CD4-positive, alpha-beta T cell treated with Interleukin-15 for 1 hour (primary cell): ENCODE measurements at places on chromosomes 13 and 19.
A peak's percentile ranks its signal among the peaks of the same experiment; 100 is the strongest.

GRCh38 chr19:29785955-29786589 lies 25.7 kb upstream of the CCNE1 start:
- no peak for DNase-seq

- DNase-seq = no peak
Measured at GRCh38 chr13:31328549-31329235, 128.9 kb downstream of the B3GLCT start.

GRCh38 chr19:47674548-47674947 lies 38.7 kb upstream of the EHD2 start:
- DNase-seq = no peak

GRCh38 chr19:50331221-50331993 lies 2.2 kb upstream of the KCNC3 start:
- DNase-seq = peak; percentile 35

- no peak for DNase-seq
Measured at GRCh38 chr13:45337395-45337794, 3.6 kb downstream of the TPT1 start.

DNA sequence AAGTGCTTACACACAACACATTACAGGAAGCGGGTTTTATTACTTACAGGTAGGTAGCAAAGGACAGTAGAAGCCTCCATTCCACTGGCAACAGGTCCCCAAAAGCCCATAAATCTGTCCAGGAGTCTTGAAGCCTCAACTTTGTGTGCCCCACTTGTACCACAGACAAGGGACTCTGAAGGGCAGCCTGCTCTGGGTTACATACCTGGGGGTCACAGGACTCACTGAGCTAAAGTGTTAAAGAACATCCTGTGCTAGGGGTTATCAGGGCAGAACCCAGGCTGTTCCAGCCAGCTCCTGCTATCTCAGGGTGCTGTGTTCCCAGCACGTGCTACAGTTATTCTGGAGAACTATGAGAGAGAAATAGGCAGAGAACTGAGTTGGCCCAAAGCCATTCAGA lies 230.9 kb upstream of the SLC10A2 start:
- no peak for DNase-seq

- DNase-seq = no peak
Measured at GRCh38 chr13:99639126-99639525, 137.9 kb downstream of the TM9SF2 start.

DNA sequence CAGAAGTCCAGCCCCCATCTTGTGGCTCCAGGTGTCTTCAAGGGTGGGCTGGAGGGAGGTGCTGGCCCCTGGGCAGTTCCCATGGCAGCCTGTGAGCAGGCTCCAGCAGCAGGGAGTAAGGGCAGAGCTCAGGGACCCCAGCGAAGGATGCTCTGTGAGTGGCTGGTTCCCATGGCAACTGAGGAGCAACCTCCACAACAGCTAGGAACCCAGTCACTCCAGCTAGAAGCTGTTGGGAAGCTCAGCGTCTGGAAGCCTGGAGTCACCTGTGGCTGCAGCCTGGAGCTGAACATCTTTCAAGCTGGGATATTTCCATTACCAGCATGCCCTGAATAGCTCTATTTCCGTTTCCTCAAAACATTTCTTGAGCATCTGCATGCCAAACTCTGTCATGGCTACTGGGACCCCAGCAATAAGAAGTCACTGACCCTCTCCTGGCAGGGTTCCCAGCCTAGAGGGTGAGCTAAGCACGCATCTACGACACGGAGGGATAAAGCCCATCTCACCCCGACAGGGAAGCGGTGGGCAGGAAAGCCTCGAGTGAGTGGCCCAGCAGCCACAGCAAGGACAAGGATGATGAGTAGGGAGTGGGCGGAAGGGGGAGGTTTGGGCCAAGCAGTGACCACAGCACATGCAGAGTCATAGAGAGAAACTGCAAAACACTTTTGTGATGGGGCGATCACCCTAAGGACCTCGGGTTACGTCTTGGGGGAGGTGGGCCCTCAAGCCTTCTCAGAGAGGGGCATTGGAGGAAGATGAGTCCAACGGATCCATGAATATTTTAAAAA lies 52.6 kb downstream of the ALOX5AP start:
- no peak for DNase-seq

DNA sequence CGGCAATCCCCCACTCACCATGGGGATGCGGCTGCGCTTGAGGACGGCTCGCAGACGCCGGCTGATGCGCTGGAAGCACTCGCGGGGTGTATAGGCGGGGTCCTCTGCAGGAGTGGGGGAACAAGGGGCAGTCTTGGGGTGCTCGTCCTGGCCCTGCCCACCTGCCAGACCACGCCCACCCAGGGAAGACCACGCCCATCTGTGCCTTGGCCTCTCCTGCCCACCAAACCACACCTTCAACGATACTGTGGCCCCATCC lies 6.7 kb downstream of the RNU6-9 start:
- DNase-seq = no peak

- no peak for DNase-seq
Measured at GRCh38 chr19:36972571-36972970, 56.4 kb downstream of the ZNF568 start.

DNA sequence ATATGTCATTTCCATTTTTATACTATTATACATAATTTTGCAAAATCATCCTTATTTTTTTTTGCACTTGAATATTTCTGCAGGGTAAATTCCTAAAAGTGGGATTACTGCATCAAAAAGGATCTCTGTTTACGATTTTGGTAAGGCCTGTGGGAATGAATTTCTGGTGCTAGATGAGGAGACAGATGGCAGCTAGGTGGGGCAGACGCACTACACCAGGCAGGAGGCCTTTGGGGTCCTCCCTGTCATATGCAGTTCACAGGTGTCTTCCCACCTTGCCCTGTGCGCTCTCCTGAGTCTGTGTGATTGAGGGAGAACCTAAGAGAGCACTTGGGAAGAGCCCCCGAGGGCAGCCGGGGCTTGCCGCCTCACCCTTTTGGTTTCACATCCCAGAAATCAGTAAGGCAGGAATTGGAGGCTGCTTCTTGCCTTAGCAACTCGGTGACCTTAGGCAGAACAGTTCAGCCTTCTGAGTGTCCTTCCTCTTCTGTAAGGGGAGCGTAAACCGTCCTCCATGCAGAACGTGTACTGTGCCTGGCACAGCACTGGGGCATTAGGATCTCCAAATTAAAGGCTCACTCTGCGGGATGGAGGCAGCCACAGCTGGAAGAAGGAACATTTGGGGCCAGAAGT lies 13.4 kb upstream of the GJB2 start:
- DNase-seq = no peak

DNA sequence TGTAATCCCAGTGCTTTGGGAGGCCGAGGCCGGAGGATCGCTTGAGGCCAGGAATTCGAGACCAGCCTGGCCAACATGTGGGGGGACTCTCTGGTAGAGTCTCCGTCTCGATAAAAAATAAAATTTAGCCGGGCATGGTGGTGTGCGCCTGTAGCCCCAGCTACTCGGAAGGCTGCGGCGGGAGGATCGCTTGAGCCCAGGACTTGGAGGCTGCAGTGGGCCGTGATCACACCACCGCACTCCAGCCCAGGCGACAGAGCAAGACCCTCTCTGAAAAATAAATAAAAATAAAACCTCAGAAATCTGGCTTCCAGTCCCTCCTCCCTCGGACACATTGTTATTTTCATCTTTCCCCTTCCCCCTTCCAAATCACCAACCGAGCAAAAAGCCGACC lies 332 bp downstream of the IRGQ start:
- no peak for DNase-seq

- no peak for DNase-seq
Measured at GRCh38 chr19:6181119-6181518, 45.7 kb downstream of the ACSBG2 start.

DNA sequence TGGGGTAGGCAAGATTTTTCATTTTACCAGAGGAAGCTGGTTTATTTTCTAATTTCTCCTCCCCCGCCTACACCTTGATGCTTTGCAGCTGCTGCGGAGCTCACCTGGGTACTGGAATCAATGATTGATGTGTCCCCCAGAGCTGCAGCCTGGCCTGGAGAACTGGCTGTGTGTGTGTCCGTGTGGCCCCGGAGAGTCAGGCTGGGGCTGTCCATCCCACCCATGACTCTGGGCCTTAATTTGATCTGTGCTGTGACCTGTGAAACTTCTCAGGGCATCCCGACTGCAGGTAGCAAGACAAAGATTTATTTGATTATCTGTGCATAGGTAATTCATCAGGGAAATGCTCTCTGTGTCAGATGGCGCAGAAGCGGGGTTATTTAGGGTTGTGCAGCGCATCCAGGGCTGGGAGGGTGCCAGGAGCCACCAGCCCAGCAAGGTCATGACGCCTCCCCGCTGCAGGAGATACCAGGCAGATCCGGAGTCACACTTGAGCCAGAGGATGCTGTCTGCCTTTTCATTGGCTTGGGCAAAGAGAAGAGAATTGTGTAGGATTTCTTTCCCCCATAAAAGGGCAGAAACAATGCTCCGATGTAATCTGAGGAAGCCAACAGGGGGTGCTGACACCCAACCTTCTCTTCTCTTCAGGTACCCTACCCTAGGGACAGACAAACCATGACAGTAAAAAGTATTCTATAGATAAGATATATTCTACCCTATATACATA lies 346.6 kb downstream of the TSHZ3 start:
- DNase-seq = no peak

- no peak for DNase-seq
Measured at GRCh38 chr19:38545596-38545995, 72.2 kb downstream of the MAP4K1 start.

- no peak for DNase-seq
Measured at GRCh38 chr13:66347486-66348117, 882.5 kb downstream of the PCDH9 start.

GRCh38 chr13:39481491-39481890 lies 121.5 kb downstream of the LHFPL6 start:
- no peak for DNase-seq

- DNase-seq = no peak
Measured at GRCh38 chr13:30016398-30016797, 166.0 kb upstream of the UBL3 start.
